Activated CD8-positive, alpha-beta memory T cell treated with anti-CD3 and anti-CD28 coated beads for 48 hours (primary cell): ENCODE measurements at places on chromosomes 5 and 9.

- DNase-seq = no peak
Observed at GRCh38 chr5:82784521-82784920, 292.7 kb downstream of the TMEM167A start.

DNA sequence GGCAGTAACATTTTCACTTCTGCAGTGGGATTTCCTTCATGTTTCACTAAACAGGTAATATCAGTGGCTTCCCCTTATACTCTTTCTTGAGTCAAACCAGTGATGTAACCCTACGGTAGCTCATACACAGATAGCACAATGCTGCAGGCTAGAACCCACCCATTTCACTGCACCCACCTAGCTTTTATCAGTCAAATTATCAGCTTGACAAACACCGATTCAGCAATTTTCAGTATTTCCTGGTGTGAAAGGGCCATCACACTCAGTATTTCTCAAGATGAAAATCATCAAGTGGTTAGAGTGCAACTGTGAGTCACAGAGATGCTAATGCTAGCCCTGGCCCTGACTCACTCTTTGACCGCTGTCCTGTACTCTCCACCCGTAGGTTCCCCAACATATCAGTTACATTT lies 242.3 kb upstream of the PTGER4 start:
- no peak for DNase-seq

GRCh38 chr5:380701-381309 lies 59.3 kb downstream of the AHRR start:
- DNase-seq = no peak

- no peak for DNase-seq
Observed at GRCh38 chr5:6761333-6761732, 48.1 kb downstream of the TENT4A start.

DNA sequence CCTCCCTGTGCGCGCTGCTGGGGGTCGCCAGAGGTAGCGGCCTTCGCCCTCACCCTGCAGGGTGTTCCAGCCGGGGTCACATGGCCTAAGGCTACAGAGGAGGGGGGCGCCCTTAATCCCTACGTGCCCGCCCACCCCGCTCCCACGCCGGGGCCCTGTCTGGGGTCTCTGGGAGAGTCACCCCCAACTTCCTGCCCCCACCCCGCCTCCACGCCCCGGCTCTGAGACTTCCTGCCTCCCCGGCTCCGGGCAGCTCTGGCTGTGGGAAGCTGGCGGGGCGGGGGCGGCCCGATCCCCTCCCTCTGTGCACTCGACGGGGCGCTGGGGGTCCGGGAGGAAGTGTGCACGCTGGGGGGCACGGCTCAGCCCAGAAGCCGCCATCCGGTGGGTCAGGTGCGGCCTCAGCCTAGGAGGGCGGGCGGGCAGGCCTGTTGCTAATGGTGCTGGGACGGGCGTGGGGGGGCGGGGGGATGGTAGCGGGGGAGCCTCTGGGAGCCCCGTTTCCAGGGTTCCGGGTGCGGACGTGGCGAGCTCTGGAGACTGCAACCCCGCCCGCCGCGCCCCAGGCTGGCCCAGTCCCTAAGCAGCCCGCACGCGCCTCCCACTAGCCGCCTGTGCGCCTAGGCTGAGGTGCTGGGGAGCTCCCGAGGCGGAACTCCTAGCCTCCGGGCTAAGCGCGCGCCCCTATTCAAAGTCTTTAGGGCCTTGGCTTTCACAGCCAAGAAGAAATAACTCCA lies 61.6 kb downstream of the CXXC5 start:
- DNase-seq = no peak

GRCh38 chr5:15539951-15540350 lies 40.0 kb downstream of the FBXL7 start:
- no peak for DNase-seq

DNA sequence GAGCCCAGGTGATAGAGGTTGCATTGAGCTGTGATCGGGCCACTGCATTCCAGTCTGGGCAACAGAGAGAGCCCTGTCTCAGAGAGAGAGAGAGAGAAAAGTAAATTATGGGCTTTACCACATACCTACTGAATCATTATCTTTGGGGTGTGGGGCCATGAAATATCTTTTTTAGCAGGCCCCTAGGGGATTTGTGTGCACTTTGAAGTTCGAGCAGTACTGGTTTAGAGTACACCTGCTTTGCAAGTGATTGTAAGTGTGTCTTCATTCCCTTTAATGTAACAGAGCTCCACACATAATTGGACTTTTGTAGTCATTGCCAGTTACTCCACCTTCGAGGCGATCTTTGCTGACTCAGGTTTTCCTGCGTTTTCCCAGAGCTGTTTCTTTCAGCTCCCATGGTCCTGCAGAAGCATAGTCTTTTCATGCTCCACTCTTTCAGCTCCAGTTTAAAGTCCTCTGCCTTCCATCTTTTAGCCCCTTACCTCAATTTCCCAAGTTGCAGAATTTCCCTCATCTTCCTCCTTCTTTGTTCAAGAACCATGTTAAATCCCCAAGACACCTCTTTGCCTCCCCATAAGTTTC lies 24.0 kb upstream of the FRMPD1 start:
- no peak for DNase-seq

DNA sequence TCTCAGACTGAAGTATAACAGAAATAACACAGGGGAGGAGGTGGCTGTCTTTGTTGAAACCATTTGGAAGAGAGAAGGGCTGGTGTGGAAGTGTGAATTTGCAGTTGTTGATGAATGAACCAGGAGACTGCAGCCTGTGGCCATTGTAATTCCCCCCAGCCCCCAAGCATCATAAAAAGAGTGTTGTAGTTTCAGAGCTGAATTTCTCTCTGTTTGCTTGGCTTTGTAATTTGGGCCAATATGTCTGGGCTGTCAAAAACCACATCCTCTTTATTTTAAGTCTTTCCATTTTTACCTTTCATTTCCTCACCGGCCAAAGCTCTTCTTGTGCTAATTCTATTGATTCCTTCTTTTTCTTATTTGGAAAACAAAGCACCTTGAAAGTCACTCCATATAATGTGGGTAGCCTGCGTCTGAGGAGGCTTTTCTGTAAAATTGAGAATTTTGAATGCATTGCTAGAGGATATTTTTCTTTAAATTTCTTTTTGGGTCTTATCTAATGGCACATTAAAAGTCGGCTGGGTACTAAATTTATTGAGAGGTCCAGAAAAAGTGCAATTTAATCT lies 383.3 kb downstream of the OSTF1 start:
- no peak for DNase-seq

DNA sequence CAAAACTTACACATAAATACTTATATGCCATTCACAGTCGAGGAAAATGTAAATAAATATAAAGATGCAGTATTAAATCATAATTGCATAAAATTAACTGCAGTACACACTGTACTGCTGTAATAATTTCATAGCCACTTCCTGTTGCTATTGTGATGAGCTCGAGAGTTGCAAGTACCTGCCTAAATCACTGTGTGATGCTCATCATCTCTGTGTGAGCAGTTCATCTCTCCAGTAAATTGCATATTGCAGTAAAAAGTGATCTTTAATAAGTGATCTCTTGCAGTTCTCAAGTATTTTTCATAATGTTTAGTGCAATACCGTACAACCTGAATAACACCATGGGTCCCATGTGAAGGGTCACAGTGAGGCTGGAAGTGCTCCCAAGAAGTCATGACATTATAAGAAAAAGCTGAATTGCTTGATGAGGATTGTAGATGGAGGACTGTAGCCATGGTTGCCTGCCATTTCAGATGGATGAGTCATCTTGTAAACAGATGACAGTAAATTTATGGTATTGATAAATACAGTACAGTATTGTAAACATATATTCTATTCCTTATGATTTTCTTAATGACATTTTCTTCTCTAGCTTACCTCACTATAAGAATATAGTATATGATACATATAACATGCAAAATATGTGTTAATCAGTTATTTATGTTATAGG lies 34.9 kb downstream of the SYK start:
- no peak for DNase-seq

- DNase-seq = no peak
Observed at GRCh38 chr9:17021387-17021970, 113.4 kb upstream of the CNTLN start.

DNA sequence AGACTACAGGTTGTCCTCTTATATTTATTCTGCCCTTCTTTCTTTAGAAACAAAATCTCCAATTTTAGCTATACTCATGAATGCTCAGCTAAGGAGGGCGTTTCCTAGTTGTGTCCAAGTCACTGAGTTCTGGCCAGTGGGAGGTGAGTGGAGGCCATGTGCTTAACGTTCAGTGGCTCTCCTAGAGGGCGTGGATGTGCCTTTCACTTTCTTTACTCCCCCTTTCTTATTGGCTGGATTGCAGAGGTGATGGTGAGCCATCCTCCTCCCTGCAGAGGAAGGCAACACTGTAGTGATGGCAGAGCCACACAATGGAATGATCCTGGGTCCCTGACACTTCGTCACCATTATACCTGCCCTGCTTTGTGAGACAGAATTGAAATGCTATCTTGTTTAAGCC lies 54.6 kb downstream of the ALG2 start:
- no peak for DNase-seq

- no peak for DNase-seq
Observed at GRCh38 chr5:149424371-149425315, 45.6 kb upstream of the IL17B start.

DNA sequence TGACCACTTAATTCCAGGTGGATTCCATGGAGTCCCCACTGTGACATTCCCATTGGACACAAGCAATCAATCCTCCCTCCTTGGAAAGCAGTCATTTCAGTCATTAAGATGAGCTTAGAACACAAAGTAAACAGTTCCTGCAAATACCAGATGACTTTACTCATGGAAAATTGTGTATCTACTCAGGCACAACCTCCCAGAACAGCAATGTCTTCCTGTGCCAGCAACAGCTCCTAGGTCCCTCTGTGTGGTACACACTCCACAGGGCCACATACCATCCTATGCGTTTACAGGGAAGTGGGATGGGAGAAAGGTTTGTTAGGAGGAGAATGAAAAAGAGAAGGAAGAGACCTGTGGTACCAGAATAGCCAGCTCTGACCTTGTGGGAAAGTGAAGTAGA lies 53.7 kb downstream of the MTMR12 start:
- DNase-seq = no peak

DNA sequence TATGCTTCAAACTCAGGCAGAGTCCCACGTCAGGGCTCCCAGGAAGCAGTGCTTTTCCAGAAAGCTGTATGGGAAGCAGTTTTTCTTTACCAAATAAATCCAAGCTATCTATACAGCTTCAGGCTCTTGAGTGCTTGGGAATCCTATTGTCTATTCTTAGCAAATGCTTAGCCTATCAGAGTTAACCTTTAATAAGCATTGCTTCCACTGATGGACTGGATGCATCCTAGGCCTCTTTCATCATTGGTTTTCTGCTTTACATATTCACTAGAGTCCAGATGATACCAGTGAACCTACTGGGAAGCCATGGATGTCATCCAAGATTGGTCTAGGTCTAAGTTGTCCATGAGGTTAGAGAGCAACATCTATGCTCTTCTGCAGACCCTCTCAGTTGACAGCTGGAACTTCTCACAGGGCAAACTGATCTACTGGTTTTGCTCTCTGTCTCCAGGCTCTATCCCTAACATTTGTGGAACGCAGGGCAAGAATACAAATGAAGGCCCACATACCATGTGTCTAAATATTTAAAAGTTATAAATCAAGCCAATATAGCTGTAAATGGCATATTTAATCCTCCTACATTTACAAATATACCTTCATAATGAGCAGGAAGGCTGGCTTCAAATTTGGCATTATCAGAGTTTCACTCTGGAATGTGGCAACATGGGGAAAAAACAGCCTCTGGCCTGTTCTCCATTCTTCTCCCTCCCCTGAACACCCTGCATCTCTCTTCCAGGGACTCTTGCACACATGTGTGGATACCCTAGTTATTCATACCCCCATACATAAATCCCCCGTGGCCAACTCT lies 49.8 kb upstream of the PLPP1 start:
- no peak for DNase-seq

- DNase-seq = no peak
Observed at GRCh38 chr5:126707080-126707479, 69.9 kb upstream of the LMNB1 start.

- DNase-seq = no peak
Observed at GRCh38 chr9:127153501-127153900, 31.1 kb upstream of the ANGPTL2 start.

- DNase-seq = no peak
Observed at GRCh38 chr5:14190194-14191164, 47.3 kb downstream of the TRIO start.

- DNase-seq = no peak
Observed at GRCh38 chr9:32161720-32162119, 222.7 kb upstream of the ACO1 start.

DNA sequence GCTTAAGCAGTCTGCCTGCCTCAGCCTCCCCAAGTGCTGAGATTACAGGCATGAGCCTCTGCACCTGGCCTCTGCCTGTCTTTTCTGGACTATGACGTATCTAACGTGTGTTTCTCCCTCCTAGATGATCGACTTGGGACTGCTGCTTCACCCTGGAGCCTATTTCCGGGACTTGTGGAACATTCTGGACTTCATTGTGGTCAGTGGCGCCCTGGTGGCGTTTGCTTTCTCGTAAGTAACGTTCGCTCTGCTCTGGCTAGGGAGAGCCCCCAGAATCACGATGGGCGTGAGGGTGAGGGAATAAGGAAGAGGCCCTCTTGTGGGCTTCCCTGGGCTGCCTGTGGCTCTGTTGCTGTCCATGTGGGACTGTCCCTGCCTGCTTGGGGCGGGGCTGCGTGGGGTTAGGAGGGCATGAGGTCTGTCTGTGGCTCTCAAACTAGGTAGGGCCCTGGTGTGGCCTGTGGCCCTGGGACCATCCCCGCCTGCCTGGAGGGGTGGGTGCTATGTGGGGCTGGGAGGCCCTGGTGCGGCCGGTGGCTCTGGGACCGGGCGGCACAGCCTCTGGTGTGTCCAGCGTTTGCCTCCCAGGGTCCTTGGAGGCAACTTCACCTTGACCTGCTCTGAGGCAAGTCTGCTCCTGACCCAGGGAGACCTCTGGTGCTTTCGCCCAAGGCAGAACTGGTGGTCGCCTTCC lies 171.7 kb downstream of the CACNA1B start:
- DNase-seq = no peak

DNA sequence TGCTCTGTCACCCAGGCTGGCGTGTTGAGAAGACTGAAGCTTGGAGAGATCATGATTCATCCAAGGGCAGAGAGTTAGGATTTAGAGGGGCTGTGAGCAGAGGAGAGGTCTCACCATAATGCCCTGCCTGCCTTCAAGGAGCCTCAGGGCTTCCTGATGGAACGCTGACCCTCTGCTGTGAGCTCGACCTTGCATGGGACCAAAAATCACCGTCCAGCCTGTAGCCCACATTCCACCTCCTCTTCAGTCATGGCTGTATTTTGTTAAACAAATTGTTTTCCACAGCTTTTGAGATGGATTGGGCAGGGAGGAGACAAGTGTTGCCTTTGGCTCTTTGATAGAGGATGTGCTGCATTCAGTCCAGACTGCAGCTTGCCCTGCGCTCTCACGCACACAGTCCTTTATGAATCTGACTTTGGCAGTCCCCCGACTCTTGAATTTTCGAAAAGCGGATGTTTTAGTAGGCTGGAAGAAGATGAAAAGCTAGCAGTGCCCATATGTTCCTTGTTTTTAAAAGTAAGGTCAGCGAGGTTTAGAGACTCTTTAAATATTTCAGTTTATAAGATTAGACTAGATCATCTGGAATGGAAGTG lies 79.5 kb downstream of the MVB12B start:
- no peak for DNase-seq

DNA sequence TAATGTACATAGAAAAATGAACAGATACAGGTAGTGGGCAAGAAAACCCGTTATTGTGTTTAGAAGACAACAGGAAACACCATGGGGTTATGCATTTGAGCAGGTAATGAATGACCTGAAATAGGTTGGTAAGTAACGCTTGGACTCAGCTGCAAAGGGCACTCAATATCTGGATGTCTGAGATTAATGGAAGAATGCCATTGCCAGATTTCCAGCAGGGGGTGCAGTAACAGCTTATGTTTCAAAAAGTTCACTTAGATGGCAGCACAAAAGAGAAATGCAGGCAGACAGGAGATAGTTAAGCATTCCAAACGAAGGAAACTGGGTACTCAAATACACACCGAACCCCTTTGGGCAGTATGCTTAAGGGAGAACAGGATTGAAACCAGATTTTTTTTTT lies 285.5 kb upstream of the VLDLR start:
- no peak for DNase-seq
